ENCODE measurements at places on chromosomes 5 and 9.

GRCh38 chr5:110865400-110866094, 126.7 kb downstream of the SLC25A46 start:
- DNase-seq = peak; percentile 4

DNA sequence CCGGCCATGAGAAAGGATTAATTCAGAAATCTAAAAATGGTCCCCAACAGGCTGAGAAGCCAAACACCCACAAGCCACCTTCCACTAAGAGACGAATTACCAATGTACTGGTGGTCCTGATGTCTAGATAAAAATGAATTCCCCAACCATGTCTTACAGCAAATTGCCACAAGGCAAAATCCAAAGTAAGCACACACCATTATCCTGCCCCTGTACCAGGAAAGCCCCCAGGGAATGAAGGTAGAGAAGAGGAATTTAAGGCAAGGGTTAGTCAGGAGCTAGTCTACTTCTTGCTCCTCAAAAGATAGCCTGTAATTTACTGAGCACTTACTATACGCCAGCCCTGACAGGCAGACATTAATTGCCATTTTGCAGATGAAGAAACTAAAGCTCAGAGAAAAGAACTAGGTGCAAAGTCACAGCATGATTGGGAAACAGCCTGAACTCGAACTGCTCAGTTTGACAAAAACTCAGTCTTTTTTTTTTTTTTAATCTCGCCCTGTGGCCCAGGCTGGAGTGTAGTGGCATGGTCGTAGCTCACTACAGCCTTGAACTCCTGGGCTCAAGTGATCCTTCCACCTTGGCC, 64.3 kb downstream of the RAPGEF1 start:
- no peak for DNase-seq

GRCh38 chr5:151094030-151094851, 13.4 kb upstream of the TNIP1 start:
- peak; percentile 10 for DNase-seq

GRCh38 chr5:141430332-141431113, at the start of gene PCDHGA12:
Gene PCDHGA12, plus strand, starts transcription at chr5:141430507. Its CDS starts 253 bp downstream, at chr5:141430760.
- peak; percentile 90 for DNase-seq

DNA sequence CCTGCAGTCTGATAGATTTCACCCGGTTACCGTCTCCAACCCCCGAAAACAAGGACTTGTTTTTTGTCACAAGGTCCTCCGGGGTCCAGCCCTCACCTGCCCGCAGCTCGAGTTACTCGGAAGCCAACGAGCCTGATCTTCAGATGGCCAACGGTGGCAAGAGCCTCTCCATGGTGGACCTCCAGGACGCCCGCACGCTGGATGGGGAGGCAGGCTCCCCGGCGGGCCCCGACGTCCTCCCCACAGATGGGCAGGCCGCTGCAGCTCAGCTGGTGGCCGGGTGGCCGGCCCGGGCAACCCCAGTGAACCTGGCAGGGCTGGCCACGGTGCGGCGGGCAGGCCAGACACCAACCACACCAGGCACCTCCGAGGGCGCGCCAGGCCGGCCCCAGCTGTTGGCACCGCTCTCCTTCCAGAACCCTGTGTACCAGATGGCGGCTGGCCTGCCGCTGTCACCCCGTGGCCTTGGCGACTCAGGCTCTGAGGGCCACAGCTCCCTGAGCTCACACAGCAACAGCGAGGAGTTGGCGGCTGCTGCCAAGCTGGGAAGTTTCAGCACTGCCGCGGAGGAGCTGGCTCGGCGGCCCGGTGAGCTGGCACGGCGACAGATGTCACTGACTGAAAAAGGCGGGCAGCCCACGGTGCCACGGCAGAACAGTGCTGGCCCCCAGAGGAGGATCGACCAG, 121.3 kb downstream of the DAB2IP start:
- no peak for DNase-seq

DNA sequence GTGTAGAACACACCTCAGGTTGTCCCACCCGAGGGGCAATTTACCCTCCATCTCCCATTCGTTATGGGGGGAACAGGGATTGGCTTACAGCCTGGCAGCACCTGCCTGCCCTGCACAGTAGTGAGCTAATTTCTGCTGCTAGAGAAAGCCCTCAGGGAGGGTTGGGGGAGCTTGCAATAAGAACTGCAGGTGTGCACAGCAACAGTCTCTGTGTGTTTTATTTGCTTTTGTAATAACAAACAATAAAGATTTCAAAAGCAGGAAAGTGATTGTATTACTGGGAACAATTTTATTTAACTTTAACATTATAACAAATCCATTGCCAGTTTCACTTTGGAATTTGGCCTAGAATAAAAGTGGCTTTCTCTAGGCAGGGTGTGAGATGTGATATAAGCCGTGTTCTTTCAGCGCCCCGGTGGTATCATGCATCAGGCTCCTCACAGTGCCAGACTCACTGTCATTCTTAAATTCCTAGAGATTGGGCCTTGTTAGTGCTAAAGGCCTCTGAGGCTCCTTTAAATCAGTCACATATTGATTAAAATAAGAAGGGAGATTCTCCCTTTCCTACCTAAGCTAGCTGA, 81.1 kb downstream of the RMI1 start:
- no peak for DNase-seq

- no peak for DNase-seq
These were observed 288.2 kb downstream of the MED10 start for GRCh38 chr5:6090079-6090654.

GRCh38 chr9:95515272-95516113, 1.3 kb downstream of the PTCH1 start:
- DNase-seq = no peak

DNA sequence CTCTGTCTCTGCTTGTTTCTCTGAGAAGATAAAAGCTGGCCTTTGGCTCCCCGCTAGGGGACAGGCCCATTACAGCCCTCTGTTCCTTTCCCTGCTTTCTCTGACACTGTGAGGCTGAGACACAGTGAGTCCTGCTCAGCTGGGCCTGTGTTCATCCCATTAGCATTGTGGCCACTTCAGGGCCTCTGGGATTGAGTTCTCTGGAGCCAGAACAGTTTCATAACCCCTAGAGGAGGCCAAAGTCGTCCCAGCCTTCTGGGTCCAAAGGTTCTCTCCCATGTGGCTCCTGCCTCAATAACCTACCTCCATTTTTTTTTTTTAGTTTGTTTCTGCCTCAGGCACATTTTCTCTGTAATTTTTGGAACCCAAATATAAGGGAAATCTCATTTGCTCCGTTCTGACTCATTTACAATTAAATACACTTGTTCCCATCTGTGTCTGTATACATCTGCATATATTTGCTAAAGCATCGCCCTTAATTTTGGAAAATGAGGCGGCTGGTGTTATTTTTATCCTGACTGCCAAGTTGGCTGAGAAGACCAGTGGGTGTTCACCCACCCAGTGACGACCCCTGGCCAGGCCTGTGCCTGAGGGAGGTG, 27.3 kb upstream of the CTNNA1 start:
- DNase-seq = no peak

GRCh38 chr5:119285070-119285916, 70.5 kb upstream of the TNFAIP8 start:
- no peak for DNase-seq

GRCh38 chr9:5872511-5872910, 18.2 kb upstream of the MLANA start:
- peak; percentile 30 for DNase-seq

DNA sequence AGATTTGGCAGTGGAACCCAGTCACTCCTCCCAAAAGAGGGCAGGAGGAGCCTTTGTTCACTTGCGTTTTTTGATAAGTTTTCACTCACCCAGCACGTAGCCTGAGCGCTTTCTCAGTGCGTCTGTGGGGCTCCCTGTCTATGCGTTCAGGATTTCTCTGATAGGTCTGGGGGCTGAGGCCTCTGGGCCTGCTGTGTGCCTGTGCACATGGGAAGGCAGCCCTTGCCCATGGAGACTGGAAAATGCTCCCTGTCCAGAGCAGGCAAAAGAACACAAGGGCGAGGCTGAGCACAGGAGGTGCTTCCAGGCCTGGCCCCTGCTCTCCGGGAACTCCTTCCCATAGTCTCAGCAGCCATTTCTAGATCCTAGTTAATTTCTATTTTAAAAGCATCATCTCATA, 249.9 kb downstream of the FSTL4 start:
- DNase-seq = no peak

- no peak for DNase-seq
These were observed 32.1 kb downstream of the CSF2 start for GRCh38 chr5:132105688-132106087.

GRCh38 chr9:121296213-121297127, 28.5 kb downstream of the GSN start:
- DNase-seq = no peak

- peak; percentile 27 for DNase-seq
These were observed 452.1 kb downstream of the EFNA5 start for GRCh38 chr5:107218457-107219193.

GRCh38 chr9:3629495-3629894, 103.7 kb upstream of the RFX3 start:
- no peak for DNase-seq

- DNase-seq = peak; percentile 82
These were observed 11.0 kb downstream of the TMEM268 start for GRCh38 chr9:114621975-114622609.
